DMS 273 treated with DMSO at 0.1 percent for 48 hours (cell line): ENCODE measurements at places on chromosomes 3 and 15.

- DNase-seq, result no peak
Observed at GRCh38 chr3:8348076-8348475, 153.5 kb upstream of the LMCD1 start.

GRCh38 chr3:182092662-182093262 is 381.0 kb downstream of the SOX2 start:
- peak; percentile 91 for DNase-seq

DNA sequence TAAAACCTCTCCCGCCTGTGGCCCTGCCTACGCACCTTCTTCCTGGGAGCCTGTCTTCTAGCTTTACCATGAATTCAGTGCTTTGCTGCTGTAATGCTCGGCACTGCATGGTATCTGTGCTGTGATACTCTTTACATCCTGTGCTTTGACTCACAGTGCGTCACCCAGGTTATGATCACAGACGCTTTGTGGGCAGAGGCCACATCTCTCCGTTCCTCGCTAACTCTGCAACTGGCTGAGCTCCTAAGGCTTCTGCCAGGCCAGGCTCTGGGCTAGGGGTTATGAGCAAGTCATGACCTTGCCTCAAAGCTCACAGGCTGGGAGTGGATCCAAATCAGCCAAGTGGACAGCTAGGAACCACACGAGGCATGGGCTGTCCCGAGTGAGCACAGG is 23.2 kb downstream of the SPTBN5 start:
- no peak for DNase-seq

DNA sequence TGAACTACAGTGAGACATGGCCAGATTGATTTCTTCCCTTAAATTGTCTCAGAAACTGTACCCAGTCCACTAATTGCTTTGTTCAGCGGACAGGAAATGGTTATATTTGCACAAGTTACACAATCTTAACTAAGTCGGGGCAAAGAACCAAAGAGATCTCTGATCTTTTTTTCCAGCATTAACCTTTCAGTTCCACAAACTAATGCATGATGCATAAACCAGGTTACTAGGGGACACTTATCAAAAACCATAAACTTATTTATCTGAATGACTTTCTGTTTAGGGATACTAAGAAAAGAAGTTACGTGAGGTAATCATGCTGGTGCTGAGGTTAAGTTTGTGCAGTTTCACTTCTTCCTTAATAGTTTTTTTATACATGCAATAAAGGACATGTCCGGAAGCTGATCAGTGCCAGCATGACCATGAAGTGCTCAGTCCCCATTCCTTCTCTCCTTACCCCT is 22.4 kb downstream of the FNDC3B start:
- no peak for DNase-seq

DNA sequence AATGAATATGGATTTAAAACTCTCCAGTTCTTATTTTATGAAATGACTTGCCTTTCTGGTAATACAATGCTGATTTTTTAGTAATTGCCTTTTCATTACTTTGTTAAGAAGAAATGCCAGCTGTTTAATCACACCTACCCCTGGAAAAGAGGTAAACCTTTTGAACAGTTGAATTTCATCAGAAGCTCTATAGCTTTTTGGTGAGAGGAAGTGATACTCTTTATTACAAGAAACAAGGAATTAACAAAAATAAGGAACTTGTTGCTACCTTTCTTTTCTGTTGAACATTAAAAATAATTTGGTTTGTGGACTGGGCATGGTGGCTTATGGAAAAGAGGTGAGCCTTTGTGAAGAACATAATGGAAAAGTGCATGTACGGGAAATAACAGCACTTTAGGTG is 19.7 kb downstream of the BLOC1S6 start:
- DNase-seq, result no peak

DNA sequence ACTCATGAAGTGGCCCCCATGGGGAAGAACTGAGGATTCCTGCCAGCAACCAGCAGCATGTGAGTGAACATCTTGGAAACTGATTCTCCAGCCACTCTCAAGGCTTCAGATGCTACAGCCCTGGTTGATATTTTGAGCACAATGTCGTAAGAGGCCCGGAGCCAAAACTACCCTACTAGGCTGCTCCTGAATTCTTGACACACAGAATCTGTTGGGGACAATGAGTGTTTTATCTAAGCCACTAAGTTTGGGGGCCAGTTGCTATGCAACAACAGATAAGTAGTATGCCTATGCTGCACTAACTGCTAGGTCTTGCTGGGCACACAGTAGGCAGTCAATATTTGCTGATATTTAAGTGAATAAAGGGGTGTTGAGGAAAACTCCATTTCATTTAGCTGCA is 89.9 kb upstream of the CHL1 start:
- DNase-seq, result no peak

DNA sequence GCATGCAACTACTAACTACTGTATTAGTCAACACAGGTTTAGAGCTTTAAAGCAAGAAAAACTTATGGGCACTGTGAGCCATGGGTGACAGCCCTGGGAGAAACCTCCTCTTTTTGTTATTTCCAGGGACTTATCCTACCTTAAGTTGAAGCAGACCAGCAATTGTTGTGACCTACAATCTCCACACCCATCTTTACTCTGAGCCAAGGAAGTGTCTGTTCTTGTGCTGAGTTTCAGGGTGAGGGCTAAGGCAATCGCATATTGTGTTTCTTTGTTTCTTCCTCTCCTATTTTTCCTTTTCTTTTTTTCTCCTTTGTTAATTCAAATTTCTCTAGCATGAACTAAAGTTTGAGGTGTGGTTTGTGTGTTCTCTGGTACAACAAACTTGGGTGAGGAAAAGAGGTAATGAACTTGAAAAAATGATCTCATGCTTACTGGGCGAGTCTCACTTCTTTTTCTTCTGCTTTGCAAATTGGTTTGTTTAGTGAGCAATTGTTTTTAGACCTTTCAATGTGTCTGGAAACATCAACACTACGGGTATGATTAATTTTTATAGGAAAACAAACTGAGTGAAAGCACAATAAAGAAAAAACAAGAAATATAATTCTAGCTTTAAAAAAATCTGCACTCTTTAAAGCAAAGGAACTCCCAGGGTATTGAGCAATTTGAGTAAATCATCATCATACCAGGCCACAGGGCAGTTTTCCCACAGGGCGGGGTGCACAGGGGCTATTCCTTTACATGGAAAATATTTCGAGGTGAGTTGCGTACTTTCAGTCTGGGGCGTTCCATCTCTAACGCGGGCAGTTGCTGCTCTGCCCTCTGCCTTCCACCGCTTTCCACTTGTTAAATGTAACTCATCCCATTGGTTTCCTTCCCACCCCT is 2.7 kb downstream of the UPK1B start:
- no peak for DNase-seq

GRCh38 chr3:63582943-63583500 is 69.5 kb upstream of the SNTN start:
- DNase-seq, result no peak
